ENCODE measurements at places on chromosomes 7 and 10.

DNA sequence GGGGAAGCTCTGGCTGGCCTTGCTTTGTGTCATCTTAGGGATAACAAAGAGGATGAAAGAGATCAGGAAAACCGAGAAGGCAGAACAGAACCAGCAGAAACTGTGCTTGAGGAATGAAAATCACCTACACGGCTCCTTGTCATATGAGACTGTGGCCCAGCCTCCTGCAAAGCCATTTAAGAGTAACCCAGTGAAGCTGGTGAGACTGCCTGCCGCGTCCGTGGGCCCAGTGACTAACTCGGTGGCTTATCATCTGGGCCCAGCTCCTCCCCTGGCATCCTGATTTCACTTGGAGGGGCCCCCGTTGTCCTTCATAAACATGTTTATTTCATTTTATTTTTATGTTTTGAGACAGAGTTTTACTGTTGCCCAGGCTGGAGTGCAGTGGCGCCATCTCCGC lies 30.7 kb downstream of the HTRA1 start:
- DNase-seq = no peak

GRCh38 chr7:121932768-121933167 lies 59.8 kb downstream of the PTPRZ1 start:
- DNase-seq = no peak

- no peak for DNase-seq
Measured at GRCh38 chr10:80199828-80200227, 5.5 kb downstream of the ANXA11 start.

- peak; percentile 38 for DNase-seq
Measured at GRCh38 chr7:17769918-17770317, 170.4 kb downstream of the SNX13 start.

DNA sequence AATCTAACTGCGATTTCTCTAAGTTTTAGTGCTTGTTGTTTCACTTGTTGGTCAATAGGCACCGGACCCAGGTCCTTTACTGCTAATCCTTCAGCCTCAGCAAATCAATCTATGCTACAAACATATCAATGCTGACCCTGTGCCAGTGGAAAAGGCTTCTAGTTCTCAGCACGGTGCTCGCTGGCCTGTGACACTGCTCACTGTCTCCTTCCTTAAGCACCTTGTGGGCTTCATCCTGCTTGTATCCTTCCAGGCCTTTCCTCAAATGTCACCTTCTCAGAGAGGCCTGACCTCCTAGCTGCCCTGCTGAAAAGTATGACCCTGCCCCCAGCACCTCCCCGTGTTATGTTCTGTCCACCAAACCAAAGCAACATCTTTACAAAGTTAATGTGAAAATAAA lies 201.2 kb upstream of the FRMD4A start:
- no peak for DNase-seq

GRCh38 chr10:7320072-7320471 lies 90.8 kb downstream of the SFMBT2 start:
- DNase-seq = no peak

DNA sequence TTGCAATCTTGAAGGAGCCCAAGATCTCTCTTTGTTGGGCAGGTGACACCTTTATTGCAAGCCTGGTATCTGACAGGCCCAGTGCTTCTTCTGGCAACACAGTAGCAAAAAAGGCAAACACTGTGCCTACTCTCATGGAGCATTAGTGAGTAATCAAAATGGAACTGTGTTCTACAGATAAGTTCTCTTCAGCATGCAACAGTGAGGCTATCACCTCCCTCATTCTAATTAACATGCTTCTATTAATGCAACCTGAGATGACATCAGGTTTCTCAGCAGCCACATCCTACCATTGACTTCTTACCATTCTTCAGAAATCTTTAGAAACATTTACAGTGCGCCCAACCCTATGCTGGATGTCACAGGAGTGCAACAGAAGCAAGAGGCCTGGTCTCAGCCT lies 77.9 kb upstream of the KCNMA1 start:
- no peak for DNase-seq

DNA sequence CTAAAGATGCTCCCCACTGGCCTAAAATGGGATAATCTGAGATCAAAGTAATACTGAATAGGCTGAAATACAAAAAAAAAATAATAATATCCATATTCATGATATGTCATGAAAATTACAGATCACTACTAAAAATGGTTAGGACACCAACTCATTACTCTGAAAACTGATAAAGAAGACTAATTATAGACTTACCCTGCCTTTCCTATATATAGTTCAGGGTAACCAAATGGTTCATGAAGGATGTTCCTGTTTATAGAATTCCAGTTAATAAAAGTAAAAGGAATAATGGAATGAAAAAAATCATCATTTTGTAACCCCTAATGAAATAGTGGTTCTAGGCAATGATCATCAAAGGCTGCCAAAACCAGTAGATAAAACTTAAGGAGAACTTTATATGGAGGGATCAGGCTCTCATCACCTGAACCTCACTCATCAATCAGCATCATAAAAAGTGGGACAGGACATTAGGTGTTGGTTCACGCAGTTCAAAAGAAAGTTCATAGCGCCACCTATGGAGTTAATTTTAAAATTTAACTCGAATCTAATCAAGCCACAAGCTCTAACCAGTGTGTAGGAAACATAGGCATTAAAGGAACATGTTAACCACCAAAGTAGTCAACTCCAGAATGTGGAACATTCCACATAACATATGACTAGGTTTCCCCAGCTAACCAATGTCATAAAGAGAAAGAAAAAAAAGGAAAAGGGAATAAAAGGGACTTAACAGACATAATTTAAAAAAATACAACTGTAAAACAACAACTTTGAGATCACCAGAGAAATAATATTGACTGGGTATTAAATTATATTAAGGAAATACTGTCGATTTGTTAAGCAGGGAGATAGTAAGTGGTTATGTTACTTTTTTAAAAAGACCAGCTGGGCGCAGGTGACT lies 35.7 kb downstream of the P4HA1 start:
- no peak for DNase-seq

- DNase-seq = peak; percentile 61
Measured at GRCh38 chr7:30740417-30741181, 11.3 kb upstream of the INMT start.

GRCh38 chr7:40889099-40889498 lies 754.3 kb downstream of the SUGCT start:
- no peak for DNase-seq

DNA sequence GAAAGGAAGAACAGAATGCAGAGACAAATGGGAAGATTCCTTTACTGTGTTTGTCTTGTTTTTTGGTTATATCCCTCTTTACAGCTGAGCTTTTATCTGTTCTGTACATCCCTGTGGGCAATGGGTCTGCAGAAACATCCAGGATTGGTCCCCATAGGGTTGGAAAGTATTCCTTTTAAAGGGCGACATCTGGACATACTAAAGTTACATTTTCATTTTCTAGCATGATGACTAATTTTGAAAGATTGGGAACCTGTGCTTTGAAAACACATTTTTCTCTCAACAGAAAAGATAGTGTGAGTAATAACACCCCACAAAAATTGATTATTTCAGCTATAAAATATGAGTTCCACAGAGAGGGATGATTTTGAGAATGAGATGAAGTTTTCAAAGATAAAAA lies 435.8 kb downstream of the GPAM start:
- DNase-seq = no peak

DNA sequence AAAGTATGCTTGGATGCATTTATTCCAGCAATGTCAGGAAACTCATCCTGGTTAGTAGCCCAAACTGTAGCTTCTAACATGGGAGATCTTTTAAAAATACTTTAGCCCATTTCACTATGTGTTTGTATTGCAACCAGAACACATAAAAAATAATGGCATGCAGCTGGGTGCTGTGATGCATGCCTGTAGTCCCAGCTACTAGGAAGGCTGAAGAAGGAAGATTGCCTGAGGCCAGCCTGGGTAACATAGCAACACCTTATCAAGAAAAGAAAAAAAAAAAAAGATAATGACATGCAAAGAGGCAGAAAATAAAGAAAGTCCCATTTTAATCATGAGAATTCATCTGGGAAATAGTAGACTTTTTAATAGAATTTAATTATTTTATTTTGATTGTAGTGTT lies 517.0 kb upstream of the TEX47 start:
- peak; percentile 22 for DNase-seq

- no peak for DNase-seq
Measured at GRCh38 chr7:43669286-43670081, 59.8 kb downstream of the COA1 start.

DNA sequence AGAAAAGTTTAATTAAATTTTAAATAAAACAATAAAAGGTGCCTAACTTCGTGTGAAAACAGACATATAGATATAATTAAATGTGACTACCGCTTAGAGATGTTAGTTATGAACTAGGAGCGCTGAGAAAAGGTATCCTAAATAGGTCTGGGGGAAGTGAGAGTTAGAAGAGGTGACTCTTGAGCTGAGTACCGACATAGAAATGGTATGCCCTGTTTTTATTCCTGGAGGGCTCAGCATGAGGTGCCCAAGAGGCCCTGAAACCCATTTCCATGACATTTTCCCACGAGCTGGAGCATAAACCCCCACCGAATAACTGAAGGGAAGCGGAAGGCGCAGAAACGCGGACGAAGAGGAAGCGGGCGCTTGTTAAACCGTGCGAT lies 433 bp upstream of the STARD3NL start:
- DNase-seq = no peak

DNA sequence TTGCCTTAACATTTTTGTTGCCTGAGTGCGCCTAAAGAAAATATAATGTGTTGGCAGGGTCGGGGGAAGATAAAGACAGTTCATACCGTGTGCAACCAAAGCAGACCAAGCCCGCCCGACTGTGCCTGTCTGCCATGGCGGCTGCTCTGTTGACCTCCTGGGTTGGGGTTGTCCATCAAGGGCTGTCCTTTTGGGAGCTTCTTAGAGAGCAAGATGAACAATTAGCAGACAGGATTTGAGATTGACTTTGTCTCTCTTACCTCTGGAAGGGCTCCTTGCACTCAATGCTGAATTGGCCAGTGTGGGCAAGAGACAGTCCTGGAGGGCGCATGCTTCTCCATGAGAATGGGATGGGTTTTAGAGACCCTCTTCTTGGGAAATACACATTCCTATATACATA lies 319.6 kb downstream of the GLRX3 start:
- no peak for DNase-seq
